Endothelial cell (in vitro differentiated cells): ENCODE measurements at places on chromosomes 7 and 10.

- no peak for DNase-seq
Measured at GRCh38 chr10:7968510-7969112, 85.9 kb upstream of the GATA3 start.

GRCh38 chr7:99840136-99840869 lies 12.5 kb downstream of the CYP3A43 start:
- no peak for DNase-seq

GRCh38 chr7:46468753-46469356 lies 547.8 kb upstream of the IGFBP3 start:
- DNase-seq, result peak; percentile 6

- no peak for DNase-seq
Measured at GRCh38 chr7:2032876-2033407, 199.8 kb downstream of the MAD1L1 start.

- DNase-seq, result no peak
Measured at GRCh38 chr10:91190388-91190870, 30.0 kb upstream of the PCGF5 start.

DNA sequence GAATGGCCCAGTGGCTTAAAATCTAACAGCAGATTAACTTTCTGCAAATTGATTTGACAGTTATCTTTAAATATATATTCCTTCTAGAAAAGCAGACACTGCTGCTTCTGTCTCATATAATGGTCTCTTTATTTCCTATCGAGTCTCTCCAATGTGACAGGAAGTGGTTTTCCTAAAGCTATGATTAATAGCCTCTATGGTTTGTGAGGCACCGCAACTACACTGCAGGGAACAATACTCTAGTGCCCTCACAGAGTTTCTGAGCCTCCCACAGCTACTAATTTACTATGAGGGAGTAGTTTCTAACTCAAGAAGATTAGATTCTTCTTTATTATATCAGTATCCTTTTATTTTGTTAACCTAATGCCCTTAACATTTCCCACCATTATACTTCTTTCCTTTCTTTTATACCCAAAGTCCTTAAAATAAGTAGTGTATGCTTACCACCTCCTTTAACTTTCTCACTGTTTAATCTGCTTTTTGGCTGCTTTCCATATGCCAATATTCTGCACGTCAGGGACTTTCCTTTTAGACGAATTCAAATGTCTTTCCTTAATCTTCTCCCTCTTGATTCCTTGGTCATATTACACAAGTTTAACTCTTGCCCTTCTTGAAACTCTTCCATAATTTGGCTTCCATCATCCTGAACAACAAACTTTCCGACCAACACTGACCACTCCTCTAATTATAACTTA lies 23.8 kb upstream of the AHR start:
- DNase-seq, result no peak

DNA sequence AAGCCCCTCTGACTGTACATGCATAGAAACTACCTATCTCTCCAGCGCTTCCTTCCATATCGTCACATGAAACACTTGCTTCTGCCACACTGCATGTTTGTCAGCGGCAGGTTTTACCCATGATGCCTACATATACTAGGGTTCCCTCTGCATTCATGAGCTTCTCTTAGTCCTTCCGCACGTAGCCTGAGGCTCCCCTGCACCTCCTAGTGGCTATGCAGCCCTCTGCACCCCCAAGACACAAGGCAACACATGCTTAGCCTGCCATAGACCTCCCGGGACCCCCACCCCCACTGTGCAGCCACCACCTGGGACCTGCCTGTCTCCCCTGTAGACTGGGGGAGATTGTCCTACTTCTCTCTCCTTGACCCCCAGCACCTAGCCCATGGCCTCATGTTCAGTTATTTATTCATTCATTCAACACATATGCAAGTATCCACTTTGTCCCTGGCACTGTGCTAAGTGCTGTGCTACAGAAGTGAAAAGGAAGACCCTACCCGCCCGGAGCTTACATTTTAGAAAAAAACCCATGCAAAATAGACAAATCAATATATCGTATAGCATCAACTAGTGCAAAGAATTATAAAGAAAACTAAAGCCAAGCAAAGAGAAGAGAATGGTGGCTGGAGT lies 23.5 kb downstream of the TMEM273 start:
- peak; percentile 69 for DNase-seq

GRCh38 chr7:25852211-25852938 lies 299.6 kb upstream of the NFE2L3 start:
- DNase-seq, result peak; percentile 54

DNA sequence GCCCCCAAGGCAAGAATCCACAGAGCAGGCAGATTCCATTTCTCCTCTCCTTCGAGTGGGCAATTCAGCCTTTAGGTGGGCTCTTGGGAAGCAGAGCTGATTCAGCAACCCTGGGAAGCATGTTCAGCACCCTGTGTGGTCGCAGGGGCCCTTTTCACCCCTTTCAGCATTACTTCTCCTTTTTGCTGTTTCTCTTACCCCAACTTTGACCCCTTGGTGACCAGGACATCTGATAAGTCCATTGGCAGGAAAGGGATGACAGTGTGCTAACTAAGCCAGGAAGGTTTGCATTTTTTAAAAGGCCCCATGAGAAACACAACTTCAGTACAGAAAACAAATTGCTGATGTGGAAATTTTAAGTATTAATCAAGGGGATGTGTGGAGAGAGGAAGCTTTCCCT lies 283.7 kb upstream of the NRP1 start:
- no peak for DNase-seq

DNA sequence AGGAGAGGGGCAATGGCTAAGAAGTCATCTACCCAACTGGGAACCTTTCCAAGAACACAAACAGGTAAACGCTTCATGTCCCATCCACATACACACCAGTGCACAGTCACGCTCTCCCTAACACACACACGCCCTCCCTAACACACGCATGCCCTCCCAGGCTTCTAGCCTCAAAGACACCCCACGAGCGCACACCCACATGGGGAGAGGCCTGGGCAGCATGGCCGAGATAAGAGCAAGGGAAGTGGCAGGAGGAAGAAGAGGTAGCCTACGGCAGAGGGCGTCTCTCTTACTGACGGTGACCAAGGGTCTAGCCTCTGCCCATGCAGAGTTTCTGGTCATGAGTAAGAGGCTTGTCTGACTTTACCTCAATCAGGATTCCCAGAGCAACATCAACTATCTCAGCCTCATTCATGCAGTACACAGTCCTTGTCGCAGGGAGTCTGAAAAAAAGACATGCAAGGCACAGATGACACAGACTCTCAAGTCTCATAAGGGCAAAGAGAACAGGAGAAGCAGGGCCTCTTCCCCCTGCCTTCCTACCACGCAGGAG lies 3.1 kb downstream of the CYREN start:
- no peak for DNase-seq

- DNase-seq, result no peak
Measured at GRCh38 chr7:128040205-128040604, 9.0 kb upstream of the LRRC4 start.

DNA sequence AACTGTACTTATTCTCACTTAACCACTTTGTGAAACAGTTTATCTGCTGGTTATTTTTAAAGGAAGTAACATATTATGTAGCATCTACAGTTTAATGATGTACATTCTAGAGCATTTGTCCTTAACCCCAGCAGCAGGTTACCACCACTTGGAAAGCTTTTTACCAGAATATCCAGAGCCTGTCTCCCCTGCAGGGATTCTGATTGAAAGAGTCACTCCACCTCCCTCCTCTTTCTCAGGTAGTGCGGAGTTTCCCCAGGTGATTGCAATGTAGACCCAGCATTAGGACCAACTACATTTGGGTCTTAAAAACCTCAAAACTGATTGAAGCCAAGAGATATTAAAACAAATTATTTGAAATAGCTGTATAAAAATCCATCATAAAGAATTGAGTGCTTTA lies 53.1 kb downstream of the NRG3 start:
- DNase-seq, result no peak

DNA sequence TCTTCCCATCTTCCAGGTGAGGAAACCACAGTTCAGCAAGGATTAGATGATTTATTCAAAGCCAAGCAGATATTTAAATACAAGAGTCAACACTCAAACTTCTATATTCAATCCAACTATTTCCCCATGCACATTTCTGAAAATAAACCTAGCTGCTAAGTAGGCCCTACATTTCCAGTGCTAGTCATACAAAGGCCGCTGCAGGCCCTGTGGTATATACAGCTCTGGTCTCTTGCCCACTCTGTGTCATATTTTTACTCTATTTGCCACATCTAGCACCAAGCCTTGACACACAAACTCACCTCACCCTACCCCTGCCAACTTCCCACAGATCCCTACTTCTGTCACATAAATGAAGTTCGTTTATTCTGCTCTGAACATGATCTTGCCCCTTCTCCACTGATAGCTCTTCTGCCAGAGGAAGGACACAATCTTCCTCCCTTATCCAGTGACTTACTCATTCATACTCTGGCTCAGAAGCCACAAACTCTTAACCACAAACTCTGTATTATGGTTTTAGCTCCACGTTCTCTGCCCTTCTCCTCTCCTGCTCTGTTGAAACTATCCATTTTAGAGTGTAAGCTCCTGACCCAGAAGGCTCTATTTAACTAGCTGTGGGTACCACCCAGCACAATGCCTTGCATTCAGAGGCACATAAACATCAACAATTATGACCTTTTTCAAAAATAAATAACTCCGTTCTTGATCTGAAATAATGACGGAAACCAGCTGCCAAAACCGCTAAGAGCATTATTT lies 180.7 kb downstream of the CPEB3 start:
- DNase-seq, result no peak

GRCh38 chr10:66996996-66997395 lies 71.2 kb downstream of the LRRTM3 start:
- DNase-seq, result no peak

DNA sequence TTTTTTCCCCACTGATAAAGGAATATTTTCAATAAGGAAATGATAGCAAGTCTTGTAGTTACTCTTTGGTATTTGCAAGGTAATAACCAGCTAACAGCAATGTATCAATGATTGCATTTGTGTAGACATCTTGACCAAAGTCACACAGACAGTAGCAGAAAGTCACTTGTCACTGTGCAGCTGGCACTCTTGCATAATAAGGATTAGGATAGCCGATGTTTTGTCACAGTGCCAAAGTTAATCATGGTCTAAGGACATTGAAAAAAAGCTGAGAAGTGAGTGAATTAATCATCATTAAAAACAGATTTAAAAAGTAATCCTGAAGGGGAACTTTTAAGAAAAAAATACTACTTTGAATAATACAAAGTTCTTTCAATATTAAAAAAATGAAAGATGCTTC lies 834.3 kb upstream of the C7orf33 start:
- DNase-seq, result no peak

DNA sequence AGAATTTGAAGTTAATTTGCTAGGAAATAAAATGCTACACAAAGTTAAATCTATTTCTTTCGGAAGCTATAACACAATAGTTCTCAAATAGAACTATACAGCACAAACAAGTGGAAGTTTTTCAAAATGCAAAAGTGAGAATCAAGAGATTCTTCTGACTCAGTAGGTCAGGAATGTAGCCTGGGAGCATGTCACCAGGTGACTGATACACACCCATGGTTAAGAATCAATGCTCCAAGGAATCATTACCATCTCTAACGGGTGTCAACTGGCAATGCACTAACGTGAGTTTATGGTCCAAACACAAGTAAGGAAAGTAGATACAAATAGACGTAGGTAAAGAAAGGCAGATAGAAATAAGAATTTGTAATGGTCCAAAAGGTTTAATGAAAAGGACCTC lies 170.5 kb downstream of the SRPK2 start:
- no peak for DNase-seq

DNA sequence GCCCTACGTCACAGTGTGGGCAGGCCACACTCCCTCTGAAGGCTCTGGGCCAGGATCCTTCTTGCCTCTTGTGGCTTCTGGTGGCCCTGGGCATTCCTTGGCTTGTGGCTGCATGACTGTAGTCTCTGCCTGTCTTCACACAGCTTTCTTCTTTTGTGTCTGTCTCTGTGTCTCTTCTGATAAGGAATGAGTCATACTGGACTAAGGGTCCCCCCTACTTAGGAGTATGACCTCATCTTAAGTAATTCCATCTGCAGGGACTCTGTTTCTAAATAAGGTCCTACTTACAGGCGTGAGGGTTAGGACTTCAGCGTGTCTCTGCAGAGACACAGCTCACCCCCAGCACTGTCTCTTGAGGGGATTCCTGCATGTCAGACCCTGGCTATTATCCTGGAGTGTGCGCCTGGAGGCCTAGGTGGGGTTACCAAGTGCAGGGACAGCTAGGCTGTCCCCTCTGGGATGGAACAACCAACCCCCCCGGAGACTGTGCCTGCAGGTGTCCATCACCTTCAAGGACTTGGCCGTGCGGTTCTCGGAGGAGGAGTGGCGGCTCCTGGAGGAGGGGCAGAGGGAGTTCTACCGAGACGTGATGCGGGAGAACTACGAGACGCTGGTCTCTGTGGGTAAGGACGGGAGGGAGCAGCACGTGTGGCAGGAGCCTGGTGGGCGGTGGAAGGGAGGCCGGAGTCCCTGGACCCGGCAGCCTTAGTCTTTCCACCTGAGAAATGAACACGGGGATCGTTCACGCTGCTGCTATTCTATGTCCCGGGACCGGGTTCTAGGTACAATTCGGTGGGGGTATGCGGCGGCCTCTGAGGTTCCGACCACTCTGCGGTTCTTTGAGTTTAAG lies 54.1 kb downstream of the ZNF467 start:
- no peak for DNase-seq

- no peak for DNase-seq
Measured at GRCh38 chr7:145729691-145730090, 386.9 kb upstream of the CNTNAP2 start.

DNA sequence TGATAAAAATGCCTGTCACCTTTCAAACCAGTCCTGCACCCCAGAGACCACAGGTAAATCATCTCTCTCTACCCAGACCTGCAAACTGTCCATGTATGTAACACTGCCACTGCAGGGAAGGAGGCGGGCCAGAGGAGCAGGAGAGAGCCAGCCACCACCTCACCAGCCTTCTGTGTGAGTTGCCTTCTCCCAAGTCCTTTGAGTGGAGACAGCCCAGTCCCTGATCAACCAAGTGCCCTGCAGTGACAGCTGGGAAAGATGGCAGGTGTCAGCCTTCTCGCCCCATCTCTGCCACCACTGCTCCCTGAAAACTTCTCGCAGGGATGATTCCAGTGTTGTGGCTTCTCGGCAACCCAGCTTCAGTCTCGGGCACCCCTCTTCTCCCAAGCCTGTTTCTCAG lies 42.4 kb downstream of the MTURN start:
- DNase-seq, result no peak

- DNase-seq, result no peak
Measured at GRCh38 chr7:27251136-27251651, 8.6 kb downstream of the EVX1 start.

GRCh38 chr10:79179164-79179956 lies 110.6 kb downstream of the ZMIZ1 start:
- peak; percentile 52 for DNase-seq

DNA sequence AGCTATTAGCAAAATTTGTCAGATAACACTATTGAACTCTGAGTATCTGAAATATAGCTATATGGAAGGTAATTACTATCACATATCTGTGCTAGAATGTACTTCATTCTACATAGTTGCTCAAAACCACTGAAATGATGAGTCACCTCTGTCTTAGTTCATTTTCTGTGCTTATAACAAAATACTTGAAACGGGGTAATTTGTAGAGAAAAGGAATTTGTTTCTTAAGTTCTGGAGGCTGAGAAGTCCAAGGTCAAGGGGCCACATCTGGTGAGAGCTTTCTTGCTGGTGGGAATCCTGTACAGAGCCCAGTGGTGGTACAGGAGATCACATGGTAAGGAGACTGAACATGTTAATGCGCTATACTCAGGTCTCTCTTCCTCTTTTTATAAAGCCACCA lies 41.9 kb upstream of the TNKS2 start:
- no peak for DNase-seq
